ENCODE measurements at places on chromosomes 6 and 20.

DNA sequence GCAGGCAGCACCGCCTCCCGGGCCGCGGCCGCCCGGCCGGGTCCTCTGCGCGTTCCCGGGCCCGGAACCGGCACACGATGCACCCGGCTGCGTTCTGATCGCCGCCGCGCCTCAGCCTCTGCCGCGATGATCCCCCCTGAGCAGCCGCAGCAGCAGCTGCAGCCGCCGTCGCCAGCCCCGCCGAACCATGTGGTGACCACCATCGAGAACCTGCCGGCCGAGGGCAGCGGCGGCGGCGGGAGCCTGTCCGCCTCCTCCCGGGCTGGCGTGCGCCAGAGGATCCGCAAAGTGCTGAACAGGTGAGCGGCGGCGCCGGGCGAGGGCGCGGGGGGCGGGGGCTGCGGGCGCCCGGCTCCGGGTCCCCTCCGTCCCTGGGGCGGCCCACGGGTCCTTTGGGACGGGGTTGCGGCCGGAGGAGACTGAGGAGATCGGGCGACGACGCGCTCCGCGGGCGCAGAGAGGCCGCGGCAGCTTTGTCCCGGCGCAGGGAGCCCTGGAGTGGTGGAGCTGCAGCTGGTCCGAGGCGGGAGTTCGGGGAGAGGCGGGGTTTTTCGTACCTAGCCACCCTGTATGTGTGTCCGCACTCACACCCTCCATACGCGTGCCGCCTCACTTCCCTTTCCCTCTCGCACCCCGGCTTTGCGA lies 659 bp downstream of the SLC35F1 start:
- DNase-seq, result no peak

- no peak for DNase-seq
Measured at GRCh38 chr6:140017470-140017869, 643.0 kb upstream of the CITED2 start.

GRCh38 chr6:65448866-65449265 lies 258.2 kb downstream of the EYS start:
- no peak for DNase-seq

DNA sequence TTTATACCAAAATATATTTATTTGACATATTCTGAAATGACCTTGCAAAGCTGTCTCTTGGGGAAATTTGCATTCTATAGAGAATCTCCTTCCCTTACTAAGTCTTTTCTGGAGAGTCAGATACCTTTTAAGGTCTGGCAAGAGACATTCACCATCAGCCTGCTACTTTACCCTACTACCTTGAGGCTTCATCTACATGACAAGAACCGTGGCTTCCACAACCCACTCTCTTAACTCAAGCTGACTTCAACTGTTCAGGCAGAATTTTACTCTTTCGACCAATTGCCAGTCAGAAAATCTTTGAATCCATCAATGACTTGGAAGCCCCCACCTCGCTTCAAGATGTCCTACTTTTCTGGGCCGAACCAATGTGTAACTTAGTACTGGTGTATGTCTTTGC lies 314.2 kb downstream of the LAMA2 start:
- DNase-seq, result no peak

- no peak for DNase-seq
Measured at GRCh38 chr6:160070427-160070826, 51.2 kb upstream of the SLC22A1 start.

- no peak for DNase-seq
Measured at GRCh38 chr6:47496935-47497579, 19.5 kb downstream of the CD2AP start.

DNA sequence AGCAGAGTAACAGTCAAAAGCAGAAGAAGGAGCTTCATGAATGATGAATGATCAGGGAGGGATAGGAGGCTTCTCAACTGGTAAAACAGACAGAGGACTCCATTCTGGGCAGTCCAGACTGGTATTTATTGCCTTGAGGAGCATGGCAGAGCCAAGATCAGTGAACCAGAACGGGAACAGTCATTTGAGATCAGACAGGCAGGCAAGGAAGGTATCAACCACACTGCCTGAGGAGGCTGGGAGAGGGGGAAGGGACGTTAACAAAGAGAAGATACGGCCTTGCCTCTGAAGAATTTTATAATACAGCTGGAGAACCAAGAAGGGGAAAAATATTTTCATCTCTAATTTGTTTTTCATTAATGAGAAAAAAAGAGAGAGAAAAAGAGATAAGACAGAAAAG lies at the start of gene DEFB121:
TSS of gene DEFB121 (minus strand) at position 101 of the 400 bp plus-strand sequence. CDS start at position 38, 63 bp downstream.
- no peak for DNase-seq

DNA sequence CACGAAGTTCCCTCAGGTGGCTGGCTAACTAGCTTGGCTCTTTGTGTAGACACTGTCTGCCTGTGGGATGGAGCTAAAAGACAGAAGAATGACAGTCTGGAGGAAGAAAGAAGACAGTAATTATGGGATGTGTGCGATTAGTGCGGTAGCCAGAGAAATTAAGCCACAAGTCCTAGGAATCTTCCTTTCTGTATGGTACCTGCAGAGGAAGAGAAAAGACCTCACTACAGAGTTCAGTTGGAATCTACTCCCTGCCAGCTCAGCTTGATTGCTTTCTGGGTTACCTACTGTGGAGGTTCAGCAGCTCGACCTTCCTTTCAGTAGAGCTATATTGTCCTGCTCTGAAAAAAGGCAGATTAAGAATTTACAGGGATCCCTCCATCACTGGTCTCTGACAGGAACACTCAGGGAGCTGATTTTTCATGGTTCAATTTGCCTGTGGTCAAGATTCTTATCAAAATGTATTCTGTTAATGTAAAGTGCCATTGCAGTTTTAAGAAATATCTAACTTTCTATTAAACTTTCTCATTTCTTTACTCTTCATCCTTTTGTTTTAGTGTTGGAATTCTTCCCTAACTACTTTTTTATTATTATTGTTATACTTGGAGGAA lies 187.2 kb downstream of the CENPW start:
- no peak for DNase-seq

DNA sequence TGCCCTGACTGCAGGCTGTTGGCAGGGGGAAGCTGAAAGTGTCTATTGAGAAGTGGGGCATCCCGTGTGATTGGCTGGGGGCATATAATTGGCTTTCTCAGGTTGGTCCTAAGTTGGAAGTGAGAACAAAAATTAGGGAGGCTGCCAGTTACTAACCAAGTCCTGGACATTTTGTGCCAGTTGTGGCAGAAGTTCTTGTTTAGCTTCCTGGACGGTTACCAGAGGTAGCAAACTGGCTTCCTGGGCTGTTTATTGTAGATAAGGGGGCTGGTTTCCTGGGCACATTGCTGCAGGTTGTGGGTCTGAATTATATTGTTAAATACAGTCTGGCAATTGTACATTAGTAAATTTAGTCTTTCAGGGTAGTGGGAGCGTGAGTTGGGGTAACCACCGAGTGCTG lies 50.6 kb upstream of the SLC2A12 start:
- no peak for DNase-seq

GRCh38 chr6:159833556-159833955 lies 33.5 kb downstream of the PNLDC1 start:
- DNase-seq, result no peak

- DNase-seq, result no peak
Measured at GRCh38 chr6:30744054-30744805, at the start of gene IER3. Gene IER3 (minus strand): TSS chr6:30744547. CDS start chr6:30744518, 29 bp downstream.

DNA sequence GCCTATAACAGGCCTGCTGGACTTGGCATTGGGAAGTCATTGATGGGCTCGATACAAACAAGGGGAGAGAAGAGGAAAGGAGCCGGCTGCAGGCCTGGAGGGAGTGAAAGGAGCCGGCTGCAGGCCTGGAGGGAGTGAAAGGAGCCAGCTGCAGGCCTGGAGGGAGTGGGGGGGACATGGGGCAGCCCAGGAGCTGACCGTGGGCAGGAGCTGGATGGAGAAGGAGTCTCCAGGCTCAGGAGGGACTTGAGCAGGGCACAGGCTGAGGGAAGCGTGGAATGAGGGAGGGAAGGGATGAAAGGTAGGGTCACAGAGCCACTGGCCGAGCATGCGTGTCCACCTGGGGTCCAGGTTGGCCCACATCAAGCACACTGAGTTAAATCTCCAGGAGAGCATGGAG lies 32.0 kb downstream of the RPP40 start:
- no peak for DNase-seq

- DNase-seq, result no peak
Measured at GRCh38 chr6:119161438-119161837, 83.0 kb upstream of the FAM184A start.

GRCh38 chr6:149028767-149029405 lies 282.1 kb downstream of the UST start:
- peak; percentile 68 for DNase-seq

- DNase-seq, result peak; percentile 17
Measured at GRCh38 chr6:21953831-21954801, 342.7 kb downstream of the PRL start.

DNA sequence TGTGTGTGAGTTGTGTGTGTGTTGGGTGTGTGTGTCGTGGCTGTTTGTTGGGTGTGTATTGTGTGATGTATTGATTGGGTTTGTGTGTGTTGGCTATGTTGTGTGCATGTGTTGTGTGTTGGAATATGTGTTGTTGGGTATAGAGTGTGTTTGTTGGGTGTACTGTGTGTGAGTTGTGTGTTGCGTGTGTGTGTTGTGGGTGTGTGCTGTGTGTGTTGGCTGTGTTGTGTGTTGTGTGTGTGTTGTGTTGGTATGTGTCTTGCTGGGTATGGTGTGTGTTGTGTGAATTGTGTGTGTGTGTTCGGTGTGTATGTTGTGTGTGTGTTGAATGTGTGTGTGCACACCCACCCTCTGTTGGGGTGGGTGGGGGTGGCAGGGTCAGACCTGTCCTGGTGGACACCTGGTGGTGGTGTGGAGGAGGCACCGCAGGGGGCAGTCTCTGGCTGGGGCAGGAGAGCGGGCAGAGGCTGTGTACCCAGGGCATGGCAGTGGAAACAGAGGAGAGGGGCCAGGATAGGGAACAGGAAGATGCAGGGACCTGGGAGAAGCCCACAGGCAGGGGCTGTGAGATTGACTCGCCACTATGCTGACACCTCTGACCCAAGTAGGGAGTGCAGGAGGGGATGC lies 25.5 kb upstream of the PXDC1 start:
- no peak for DNase-seq

- DNase-seq, result no peak
Measured at GRCh38 chr6:1770968-1771723, 161.4 kb downstream of the FOXC1 start.

DNA sequence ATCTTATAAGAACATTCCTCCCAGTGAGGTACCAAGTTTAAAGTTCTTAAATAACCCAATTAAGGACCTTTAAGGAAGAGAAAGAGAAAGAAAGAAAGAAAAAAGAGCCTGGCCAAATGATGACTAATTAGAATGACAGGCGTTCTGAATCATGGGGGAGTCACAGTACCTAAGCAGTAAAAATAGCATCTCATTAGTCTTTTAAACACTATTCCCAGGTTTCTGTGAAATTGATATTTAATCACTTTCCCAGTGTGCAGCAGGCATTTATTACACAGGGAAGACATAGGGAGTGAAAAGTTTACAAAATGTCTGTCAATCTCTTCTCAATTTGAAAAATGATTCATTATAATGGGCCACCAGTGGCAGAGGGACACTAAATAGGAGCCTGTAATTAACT lies 251.4 kb upstream of the MANEA start:
- DNase-seq, result no peak

DNA sequence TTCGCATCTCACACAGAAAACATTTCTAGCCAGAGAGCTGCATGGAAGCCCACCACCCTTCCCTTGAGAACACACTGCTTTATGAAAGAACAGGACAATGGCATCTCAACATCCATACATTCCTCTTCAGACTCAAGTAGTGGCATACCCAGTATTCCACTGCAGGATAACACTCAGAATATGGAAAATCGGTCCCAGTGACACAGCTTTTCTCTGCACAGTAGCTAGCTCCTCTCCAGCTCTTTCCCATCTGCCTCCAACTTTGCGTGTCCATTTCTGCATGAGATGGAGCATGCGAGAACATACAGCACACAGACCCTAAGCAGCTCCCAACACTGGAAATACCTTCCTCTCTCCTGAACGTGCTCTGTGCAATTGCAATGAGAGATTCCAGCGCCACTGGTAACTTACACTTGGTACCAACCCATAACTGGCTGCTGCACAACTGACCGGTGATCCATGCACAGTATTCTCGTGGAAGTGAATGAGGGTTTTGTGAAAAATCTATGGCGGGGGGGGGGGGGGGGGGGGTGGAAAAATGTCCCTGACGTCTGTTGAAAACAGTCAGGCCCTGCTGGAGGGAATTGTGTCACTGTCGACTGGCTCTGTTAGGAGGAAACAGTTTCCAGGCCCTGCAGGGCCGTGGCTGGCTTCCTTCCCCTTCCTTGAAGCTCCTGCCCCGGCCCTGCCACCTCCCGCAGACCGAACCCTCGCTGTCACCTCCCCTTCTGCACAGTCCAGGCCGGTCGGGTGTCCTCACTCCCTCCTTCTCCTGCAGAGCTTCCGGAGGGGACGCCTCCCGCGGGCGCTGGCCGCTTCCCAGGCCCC lies 265.9 kb upstream of the QKI start:
- no peak for DNase-seq

DNA sequence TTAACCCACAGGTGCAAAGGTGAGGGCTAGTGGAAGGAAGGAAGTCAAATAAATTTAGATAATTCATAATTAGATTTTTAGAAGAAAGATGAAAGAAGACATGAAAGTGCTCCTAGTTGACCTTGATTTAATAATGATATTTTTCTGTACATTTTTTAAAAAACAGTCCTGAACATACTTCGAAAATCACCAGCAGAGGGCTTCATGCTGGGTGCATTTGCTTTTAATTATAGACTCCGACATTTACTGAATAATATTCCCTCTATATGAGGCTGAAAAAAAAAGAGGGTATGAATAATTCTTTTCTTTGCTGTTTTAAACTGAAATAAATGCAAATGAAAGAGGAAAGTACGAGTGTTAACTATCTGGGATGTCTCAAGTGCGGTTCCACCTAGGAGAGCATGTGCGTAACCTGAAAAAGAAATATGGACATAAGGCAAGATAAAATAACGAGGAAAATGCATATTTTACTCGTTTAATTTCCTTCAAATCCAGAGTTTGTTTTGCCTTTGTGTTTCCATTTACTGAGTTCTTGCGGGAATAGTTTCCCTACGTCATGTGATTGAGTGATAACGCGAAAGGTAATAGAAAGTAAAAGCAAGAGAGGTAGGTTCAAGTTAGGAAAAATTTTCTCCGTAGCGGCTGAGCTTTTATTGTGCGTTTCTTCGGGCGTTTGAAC lies 3.1 kb upstream of the TFAP2B start:
- DNase-seq, result no peak

DNA sequence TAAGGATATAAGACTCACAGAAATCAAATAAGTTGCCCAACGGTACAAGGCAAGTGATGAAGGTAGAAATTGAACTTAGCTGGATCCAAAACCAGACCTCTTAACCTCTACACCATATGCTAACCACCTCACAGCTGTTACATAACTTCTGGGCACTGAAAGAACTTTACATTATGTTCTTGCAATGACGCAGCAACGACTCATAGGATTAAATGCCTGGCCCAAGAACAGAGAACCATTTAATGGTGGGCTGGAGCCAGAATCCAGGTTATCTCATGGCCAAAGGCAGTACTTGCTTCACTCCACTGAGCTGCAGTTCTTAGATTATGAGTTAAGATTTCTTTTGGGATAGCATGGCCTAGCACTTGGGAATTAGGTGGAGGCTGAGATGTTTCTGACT lies 4.4 kb downstream of the TRMT6 start:
- no peak for DNase-seq

DNA sequence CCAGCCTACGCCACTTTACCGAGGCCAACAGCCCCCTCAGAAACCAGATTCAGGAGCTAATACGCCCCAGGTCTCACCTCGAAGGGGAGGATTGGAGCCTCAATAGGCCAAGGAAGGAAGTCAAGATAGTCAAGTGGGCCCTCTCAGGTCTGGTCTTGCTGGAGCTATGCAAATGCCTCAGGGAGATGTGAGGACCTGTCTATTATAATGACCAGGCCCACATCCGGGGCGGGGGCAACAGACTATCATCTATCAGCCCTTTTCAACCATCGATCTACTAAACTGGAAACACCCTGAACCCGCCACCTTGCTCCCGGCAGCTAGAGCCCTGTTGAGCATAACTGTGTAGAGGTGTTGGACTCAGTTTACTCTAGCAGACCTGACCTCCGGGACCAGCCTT lies 12.7 kb upstream of the GSTA3 start:
- DNase-seq, result no peak

All from brain pericyte (primary cell).